ENCODE measurements at places on chromosomes 5 and 9. TPM values are rescaled to one million over a fixed set of nuclear protein-coding genes. Genes with fewer than 3 reads are reported as not detected.

DNA sequence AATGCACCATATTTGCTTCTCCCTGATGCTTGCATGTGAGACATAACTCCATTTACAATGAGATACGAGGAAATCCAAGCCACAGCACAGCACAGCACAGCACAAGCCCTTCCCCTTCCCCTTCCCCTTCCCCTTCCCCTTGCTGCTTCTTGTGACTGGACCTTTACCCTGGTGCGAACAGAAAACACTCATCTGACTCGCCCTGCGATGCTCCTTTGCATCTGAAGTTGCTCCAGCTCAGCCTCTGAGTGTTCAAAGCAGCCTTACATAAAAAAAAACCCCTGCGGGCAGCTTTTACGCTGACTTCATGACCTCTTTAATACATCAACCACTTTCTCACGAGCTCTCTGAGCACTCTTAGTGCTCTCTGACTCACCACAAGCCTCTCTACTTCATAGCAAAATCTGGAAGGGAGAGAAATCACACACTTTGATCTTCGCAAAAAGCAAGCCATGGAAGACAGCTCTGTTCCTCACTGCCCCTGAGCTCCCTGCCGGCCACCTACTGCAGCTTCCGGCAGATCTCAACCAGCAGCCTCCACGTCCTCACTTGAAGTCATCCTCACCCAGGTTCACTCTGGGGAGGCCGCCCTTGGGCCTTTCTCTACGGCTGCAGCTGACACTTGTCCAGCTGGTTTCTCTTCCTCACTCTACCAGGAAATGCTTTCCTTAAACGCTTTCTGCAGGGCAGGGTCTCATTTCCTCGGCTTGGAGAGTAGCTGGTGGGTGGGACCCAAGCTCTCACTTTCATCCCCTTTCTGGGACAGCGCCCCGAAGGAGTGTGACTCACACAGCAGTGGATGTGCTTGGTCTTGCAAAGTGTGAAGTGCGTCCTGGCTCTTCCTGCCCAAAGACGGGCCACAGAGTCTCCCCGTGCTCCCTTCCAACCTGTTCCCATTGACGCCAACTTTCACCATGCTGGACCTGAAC lies 5.3 kb downstream of the SLC34A1 start:
- no peak for DNase-seq

DNA sequence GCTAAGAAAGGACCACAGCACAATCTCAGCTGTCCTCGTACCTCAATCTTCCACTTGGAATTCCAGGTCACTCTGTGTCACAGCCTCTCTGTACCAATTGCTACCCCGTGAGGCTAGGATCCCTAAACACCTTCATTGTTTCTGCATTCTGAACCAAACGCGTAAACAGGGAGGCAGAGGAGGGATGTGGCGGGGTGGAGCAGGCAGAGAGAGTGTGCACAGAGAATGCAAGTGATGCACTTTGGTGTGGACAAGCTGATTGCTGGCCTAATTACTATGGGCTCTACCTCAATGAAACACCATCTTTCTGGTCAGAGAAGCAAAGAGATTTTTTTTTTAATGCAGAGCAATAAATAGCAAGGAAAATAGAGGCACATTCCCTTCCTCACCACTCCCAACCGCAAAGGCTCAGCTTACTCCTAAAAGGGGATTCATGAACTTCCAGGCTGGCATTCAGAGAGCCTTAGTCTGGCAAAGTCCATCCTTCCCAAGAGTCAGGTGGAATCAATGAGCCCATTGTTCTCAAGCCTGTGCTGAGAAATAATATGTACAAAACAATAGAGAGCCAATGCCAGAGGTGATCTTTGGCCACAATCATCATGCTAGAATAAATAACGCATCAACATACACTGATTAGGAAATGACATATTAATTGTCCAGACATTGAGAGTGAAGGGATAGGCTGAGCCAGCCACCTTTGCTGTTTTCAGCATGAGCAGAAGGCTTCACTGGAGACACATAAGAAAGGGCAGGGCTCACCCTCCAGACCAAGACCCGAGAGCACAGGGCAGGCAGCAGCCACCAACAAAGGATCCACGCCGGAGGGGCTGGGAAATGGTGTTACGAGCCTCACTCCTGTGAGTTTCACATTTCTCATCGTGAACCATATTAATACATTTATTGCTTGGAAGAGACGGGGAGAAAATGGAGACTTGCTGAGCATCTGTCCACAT lies 278.8 kb downstream of the ENC1 start:
- DNase-seq, result no peak

DNA sequence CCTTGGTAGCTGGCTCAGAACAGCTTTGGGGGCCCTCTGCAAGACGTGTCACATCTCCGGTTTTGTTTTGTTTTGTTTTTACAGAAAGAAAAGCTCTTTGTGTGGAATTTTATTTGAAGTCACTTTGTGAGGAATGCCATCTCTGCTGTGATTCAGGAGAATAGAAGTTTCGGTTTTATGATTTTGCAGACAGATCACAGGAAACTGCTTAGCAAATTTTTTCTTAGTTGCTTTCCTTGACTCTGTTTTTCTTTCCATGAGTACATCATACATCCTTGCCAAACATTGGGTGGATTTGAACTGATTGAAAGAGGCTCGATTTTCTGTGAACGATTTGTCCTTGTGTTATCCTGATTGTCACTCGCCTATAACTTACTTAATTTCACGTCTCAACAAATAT lies 5.1 kb downstream of the SEMA5A start:
- no peak for DNase-seq

GRCh38 chr5:22678886-22679285 lies 174.3 kb downstream of the CDH12 start:
- no peak for DNase-seq

DNA sequence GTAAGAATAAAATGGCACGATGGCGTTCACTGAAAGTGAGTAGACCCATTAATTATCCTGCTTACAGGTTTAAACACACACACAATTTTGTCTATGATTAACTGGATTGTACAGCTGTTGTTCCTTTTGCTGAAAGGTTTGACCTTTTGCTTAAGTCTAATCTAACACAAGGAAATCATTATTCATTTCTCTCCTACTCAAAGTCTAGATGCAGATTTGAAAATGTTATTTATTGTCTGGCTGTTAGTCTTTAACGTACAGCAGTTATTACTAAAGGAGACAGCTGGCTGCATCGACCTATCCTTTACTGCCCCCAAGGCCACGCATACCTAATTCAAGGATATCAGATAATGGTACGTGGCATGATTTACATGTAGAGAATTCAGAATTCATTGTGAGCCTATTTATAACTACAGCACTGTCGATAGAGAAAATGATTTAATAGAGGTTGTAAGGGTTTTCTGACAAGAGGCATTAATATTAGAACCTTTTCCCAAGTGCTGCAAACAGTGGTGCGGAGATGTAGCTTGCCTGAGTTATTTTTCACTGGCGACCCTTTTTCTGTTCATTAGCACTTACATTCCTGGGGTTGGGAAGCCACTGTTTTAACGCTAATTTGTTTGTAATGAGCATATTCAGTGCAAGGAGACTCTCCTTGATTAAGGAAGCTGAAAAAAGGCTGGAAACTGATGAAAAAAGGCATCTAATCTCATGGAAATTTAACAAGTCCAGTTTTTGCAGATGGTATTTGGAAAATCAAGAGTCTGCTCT lies 368.4 kb upstream of the GRAMD2B start:
- DNase-seq, result no peak

DNA sequence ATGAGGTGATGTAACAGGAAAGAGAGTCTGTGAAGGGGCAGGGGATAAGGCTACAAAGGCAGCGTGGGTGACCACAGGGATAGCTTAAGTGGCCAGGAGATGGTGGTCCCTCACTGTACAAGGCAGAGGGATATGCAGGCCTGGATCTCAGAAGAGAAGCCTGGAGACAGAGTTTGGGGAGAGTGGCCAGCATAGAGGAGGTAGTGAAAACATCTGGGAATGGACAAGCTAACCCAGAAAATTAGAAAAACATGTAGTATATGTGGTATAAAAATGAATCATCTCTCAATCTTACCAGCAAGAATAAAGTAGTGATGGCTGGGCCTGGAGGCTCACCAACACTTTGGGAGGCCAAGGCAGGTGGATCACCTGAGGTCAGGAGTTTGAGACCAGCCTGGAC lies 349.2 kb upstream of the KLF4 start:
- no peak for DNase-seq

- DNase-seq, result no peak
Observed at GRCh38 chr5:93123127-93123526, 457.9 kb downstream of the NR2F1-AS1 start.

DNA sequence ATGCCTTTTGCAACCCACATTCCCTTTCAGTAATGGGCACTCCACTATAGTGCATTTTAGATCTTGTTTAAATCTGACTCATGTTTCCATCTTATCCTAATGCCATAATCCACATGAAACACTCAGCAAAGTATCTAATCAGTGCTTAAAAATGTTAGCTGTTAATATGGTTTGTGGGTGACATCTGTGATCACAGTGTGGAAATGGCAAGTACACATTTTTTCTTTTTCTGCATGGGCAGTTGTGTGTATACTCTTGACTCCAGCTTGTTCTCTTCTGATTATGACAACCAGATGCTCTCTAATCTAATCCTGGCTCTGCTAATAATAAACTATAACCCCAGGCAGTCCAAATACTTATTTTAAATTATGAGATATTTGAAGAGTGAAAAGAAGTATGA lies 103.3 kb downstream of the EDIL3 start:
- no peak for DNase-seq

DNA sequence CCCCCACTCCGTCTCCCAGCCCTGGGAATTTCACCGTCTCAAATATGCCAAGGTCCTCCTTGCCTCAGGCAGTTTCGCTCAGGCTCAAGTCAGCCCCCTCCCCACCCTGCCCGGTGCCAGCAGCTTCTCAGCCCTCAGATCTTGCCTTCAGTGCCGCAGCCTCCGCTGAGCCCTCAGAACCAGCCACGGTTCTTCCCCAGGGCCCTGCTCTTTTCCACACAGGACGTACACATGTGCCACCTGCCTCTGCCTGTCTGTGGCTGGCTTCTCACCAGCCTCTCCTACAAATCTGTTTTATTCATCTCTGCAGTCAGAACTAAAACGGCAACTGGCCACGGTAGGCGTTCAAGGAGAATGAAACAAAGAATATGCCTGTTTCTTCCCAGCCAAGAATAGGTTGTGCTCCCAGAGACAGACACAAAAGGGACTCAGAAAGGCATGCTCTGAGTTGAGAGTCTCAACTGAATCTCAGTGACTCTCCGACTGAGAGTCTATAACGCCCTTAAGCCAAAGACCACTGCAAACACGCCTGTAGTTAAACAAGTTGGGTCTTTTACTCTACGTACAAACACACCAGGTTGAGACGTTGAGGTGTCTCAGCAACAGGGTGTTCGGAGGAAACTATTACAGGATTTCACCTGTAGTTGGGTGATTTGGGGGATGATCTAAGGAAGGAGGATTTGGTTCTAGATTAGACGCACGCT lies 10.6 kb upstream of the GRIN1 start:
- no peak for DNase-seq

- no peak for DNase-seq
Observed at GRCh38 chr9:133333566-133333965, 2.4 kb downstream of the SURF6 start.

MYOZ3 gene
- total RNA-seq, result 0.79 TPM

DNA sequence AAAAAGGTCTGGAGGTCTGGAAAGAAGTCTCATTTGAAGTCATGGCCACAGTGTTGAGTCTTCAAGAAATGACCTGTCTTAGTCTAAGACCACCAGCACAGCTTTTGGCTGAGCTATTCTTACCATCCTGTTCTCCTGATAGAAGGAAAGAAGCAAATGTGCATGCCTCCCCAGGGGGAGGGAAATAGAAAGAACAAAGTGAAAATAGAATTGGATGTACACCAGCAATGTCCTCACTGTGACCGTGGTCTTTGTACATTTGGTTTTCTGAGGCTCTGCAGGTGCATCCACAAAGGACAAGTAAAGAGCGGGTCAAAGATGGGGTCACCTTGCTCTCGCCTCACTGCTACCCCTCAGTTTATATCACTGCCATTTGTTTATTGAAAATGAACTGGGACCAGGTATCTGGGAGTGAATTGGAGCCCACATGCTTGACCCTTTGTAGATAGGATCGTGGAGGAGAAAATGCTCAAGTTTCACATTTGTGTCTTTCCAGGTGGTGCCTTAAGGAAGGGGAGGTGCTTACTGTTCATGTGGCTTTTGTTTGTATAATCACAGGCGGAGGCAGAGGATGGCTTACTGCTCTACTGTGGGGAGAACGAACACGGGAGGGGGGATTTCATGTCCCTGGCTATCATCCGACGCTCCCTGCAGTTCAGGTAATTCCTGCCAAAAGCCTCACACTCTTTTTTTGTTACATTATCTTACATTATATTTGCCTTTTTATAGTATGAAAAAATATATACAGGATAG lies 147.8 kb downstream of the LIFR start:
- DNase-seq, result no peak

GRCh38 chr5:10387690-10388089 lies 34.2 kb downstream of the MARCHF6 start:
- no peak for DNase-seq

Data from left lung (tissue), 14 donors.